ENCODE measurements at places on chromosomes 2 and 18.

- no peak for DNase-seq
Observed at GRCh38 chr2:201246280-201246679, 14.1 kb upstream of the CASP8 start.

GRCh38 chr18:8948471-8949149 lies 153.9 kb upstream of the NDUFV2 start:
- DNase-seq = peak; percentile 80

DNA sequence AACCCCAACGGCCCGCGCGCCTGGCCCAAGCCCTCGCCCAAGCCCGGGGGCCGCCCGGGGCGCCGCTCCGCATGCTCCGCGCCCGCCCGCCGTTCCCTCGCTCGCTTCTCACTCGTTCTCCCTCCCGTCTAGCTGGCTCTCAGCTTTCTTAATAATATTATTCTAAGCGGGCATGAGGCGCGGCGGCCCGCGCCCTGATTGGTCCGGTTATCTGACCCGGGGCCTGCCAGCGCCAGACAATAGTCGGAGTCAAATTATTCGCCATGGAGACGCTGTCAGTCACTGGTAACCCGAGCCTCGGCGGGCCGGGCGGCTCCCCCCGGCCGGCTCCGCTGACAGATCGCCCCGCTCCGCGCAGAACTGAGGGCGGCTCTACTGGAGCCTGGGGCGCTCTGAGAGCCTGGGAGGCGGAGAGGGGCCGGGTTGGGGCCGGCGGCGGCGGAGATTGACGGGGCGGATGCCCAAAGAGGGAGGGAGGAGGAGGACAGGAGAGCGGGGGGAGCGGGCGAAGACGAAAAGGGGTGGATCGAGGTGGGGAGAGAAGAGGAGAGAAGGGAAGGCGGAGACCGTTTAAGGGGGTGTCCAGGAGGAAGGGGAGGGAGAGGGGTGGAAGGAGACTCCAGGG lies at the start of gene SIX2:
SIX2 (minus strand) TSS at position 150 of the 625 bp plus-strand sequence. CDS start 342 bp downstream, outside the sequence.
- DNase-seq = no peak

GRCh38 chr2:9250091-9250490 lies 43.5 kb downstream of the ASAP2 start:
- DNase-seq = no peak

GRCh38 chr2:40579247-40579646 lies 127.4 kb upstream of the SLC8A1 start:
- no peak for DNase-seq

DNA sequence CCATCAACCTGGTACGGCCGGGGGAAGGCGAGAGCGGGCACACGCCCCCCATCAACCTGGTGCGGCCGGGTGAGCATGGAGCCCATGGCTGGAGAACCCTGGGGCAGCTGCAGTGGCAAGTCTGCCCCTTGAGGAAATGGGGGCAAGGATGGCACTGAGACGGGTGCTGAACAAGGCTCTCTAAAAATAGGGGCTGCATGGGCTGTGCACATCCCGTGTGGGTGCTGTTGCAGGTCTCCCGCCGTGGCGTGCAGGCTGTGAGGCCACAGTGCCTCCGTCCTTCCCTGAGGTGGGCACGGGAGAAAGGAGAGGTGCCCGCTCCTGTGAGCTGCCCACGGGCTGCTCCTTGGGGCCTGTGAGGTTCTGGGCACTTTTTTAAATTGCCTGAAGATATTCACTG lies 99.2 kb downstream of the NFATC1 start:
- DNase-seq = no peak

GRCh38 chr2:28683100-28683706 lies 68.4 kb upstream of the PPP1CB start:
- DNase-seq = peak; percentile 4

GRCh38 chr18:57837917-57838548 lies 34.9 kb upstream of the ATP8B1 start:
- no peak for DNase-seq

GRCh38 chr2:49737606-49738005 lies 583.3 kb upstream of the FSHR start:
- no peak for DNase-seq

- DNase-seq = no peak
Observed at GRCh38 chr18:56003009-56003719, 415.2 kb upstream of the TCF4 start.

- DNase-seq = no peak
Observed at GRCh38 chr2:73337828-73338227, 44.5 kb upstream of the EGR4 start.

DNA sequence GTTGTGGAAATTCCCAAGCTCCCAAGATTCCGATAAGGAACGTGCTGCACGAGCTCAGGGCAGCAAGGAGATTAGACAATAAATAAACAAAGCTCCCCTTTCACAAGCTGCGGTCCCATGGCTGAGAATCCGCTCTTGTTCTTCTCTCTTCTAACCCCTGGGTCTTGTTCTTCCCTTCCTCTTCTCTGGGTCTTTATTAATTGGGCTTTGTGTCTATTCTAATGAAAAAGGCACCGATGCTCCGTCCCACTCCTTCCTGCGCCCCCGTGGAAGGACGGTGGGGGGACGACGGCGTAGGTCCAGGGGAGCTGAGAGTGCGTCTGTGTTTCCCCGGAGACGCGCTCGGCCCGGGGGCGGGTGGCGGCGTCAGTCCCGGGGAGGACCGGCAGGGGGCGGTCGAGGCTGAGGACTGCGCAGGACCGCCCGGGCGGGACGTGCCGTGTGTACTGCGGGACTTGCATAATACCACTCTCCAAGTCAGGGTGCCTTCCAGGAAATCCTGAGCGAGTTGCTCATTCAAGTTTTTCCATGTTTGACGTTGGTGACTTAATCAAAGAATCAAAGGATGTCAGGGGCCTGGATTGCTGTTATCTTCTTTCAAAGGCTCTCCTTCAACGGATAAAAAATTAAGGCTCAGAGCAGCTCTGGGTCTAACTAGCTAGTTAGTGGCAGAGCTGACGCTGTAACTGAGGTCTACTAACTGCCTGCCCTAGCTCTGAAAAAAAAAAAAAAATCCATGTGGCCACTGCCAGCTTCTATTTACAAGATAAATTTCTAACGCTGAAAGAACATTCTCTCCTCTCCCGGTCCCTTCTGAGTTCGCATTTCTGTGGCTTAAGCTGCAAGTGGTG lies 321.4 kb downstream of the TGIF1 start:
- DNase-seq = peak; percentile 85

DNA sequence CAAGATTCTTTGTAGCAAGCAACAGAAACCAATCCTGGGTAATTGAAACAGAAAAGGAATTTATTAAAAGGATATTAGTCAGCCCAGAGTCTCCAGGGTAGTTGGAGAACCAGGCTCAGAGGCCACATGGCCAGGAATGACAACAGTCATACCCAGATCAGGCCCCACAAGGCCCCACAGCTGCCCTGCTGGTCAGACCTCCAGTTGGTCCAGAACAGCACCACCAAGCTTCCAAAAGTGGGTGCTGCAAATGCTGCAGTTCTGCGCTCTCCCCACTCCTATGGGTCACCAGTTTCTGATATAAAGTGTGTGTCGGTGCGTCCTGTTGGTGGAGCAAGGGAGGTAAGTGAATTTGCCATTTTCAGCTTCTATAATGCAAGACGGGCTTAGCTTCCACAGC lies 29.9 kb downstream of the KLHL29 start:
- no peak for DNase-seq

GRCh38 chr2:19677825-19678518 lies 223.8 kb downstream of the TTC32 start:
- DNase-seq = no peak

GRCh38 chr18:12995424-12995823 lies 4.3 kb downstream of the CEP192 start:
- no peak for DNase-seq

DNA sequence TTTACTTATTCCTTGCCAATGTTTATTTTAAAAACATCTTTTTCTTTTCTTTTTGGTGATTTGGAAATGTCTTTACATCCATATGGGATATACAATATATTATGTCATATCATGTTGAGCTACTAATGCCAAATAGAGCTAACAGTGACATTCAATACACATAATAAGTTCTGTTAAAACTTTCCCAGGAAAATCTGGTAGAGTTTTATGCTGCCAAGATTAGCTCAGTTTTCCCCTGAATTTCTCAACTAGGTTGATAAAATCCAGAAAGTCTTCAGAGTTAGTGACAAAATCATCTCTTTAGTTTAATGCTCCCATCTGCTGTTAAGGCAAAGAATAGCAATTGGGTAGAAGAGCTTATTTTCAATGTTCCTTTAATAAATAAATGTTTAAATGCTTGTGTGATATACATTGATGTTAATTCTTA lies 9.9 kb downstream of the COL3A1 start:
- no peak for DNase-seq

DNA sequence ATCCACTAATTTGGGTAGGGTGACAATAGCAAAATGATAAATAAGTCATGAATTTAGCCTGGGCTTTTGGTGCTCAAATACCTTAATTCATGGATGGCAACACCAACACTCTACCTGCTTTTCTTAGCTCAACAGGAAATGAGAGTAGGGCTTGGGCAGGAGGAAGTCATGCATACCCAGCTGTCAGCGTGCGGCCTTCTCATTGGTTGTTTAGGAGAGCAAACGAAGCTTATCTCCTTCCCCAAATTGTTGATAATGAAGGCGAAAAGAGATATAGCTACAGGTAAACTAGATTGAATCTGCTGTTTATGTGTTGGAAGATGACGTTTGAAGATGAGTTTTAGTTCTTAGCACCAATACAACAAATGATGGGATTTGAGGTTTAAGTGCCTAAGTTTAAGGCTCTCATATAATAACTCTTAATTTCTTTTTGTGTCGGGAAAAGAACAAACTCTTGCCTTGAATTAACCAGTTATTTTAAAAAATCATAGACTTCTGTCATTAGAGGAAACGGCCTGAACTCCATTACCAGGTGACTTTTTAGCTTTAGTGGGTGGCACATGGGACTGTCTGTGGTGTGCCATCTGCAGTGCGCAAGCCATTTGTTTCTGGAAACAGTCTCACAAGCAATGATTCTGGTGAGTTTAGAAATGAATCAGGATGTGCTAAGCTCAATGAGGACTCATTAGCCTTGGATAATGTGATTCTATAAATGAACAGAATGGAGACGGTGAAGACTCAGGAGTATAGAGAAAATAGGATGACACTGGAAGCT lies 19.8 kb downstream of the MAP4K4 start:
- DNase-seq = no peak

DNA sequence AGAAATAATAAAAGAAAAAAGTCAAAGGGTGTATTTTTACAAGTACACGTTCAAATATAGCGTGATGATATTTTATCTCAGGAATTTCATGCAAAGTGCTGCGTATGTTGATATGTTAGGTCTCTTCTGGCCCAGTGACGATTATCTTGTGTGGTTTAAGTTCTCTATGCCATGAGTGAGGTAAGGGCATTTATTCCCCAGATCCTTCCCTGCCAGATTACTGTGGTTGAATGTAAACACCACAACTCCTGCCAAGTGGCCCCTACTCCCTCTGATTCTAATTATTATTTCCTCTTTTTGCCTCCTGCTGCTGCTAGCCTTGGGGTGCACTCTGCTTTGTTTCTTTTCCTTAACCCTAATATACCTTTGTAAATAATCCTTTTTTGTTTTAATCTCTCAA lies 12.2 kb downstream of the SCN2A start:
- DNase-seq = no peak

DNA sequence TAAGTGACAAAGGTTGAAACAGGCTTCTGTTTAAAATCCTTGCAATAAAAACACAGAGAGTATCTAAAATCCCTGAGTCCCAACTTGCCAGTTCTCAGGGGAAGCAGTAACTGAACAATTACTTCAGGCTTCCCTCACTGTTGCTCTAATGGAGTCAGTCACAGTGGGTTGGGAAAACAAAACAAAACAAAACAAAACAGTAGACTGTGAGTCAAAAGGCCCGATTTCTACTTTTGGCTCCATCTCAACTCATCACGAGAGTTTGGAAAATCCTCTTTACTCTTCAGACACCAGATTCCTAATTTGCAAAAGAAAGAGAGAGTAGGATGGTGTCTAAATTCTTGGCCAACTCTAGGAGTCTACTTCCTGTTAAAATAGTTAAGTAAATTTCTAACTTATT lies 1.1 kb downstream of the FSHR start:
- DNase-seq = no peak

- DNase-seq = no peak
Observed at GRCh38 chr2:2699121-2699505, 368.0 kb upstream of the MYT1L start.

- no peak for DNase-seq
Observed at GRCh38 chr18:77339093-77339492, 89.4 kb downstream of the GALR1 start.

- no peak for DNase-seq
Observed at GRCh38 chr2:84393829-84394228, 65.3 kb downstream of the SUCLG1 start.

GRCh38 chr2:84881581-84882413 lies 913 bp upstream of the TRABD2A start:
- peak; percentile 82 for DNase-seq

DNA sequence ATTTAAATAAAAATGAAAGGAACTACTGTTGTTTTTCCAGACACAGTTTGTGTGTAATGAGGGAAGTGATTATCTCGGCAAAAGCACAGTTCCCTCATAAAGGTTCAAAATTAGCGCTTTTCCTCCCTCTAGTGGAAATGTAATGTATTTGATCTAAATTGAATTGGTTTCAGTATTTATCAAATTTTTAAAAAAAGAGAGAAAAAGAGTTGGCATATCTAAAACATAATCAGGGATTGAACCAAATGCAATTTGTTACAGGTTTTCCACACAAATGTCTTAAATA lies 37.5 kb downstream of the CMPK2 start:
- DNase-seq = peak; percentile 40

DNA sequence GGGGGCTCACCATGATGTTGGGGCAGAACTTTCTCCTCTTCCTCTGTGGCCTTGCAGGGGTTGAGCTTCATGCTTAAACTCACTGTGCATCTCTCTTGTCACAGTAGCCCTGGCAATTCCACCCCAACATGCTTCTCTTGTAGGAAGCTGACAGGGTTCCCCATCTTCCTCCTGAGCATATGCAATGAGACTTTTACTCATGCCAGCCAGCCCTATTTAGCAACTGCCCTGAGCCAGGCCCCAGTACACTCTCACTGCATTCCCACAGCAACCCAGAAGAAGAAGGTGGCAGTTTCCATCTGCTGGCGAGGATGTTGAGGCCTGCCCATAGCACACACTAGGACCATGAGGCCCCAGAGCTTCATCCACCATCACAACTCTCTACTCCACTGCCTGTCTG lies 72.2 kb upstream of the TEX51 start:
- DNase-seq = no peak

DNA sequence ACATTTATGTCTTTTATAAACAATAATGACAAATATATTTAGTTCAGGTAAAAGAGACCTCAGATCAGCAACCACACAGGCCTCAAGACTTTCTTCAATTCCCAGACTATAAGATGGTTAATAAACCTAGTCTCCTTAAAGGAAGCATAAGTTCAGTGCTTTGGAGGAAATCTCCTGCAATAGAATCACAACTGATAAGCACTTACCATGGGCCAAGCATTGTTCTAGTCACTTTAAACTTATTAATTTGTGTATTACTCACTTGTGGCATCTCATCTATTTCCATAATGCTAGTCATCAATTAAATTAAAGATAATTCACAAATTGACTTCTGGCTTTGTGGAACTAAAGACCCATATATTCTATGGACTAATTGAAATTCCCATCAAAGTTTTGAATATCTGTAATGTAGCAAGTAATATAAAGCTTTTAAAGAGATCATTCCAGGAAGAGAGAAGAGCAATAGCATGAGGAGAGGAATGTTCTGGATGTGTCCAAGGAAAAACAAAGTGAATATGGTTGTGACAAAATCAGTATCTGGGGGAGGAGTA lies 42.2 kb downstream of the COL3A1 start:
- no peak for DNase-seq

GRCh38 chr18:45026162-45026561 lies 345.5 kb downstream of the SETBP1 start:
- DNase-seq = no peak

- no peak for DNase-seq
Observed at GRCh38 chr2:12506846-12507245, 209.9 kb upstream of the TRIB2 start.

GRCh38 chr2:225041851-225042799 lies at the start of gene DOCK10:
Gene DOCK10, minus strand, starts transcription at chr2:225042468. Its CDS starts 94 bp downstream, at chr2:225042374.
- no peak for DNase-seq

All from cerebellar cortex (tissue), 1 donor.